ENCODE measurements at places on chromosomes 2 and 18.

DNA sequence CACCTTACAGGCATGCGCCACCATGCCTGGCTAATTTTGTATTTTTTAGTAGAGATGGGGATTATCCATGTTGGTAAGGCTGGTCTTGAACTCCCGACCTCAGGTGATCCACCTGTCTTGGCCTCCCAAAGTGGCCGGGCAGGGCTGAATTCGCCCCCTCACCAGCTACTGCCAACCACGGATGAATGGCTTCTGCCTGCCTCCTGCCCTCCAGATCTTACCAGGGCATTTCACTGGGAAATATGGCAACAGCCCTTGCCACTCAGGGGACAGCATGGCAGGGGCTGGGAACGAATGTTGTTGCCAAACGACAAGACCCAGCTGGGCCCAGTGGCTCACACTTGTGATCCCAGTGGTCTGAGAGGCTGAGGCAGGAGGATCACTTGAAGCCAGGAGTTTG is 1.8 kb upstream of the ALPP start:
- no peak for DNase-seq

- peak; percentile 67 for DNase-seq
These were observed 45.0 kb downstream of the SDC1 start for GRCh38 chr2:20179755-20180594.

DNA sequence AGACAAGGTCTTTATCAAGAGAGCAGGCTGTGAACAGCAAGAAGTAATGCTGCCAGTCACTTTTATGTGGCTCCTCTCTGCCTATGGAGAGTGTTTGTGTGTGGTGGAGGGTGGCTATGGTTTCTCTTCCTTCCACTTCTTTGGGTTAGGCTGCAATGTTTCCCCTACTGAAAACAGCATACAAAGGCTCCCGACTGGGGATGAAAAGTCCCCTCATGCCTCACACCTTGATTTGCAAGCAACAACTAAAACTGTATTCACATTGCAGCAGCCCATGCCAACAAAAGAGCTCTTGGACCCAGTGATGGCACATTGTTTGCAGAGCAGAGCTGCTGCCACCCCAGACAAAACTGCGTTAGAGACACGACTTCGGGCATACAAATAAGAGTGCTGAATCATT is 301.6 kb downstream of the SLC8A1 start:
- DNase-seq = no peak

DNA sequence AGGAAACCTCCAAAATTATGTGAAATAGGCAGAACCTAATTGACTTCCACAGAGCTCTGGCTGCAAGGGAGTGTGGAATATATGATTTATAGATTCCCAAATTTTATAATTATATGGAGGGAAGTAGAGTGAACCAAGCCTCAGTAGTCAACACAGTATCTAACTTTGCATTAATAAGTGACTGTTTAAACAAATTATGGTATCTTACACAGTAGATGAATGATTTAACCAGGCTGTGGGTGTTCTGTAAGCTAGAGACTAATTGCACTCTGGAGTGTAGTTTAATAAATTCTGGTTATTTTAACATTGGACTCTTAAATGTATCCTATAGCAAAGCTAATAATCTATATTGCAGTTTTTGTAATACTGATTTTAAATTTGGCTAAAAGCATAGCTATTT is 183.5 kb downstream of the KIAA1328 start:
- no peak for DNase-seq
